NCI-H187 (cell line): ENCODE measurements at places on chromosomes 13 and 19.

- peak; percentile 99 for DNase-seq
These were observed 1395.8 kb downstream of the EFNB2 start for GRCh38 chr13:105139380-105140285.

GRCh38 chr13:31124204-31124603 is 37.5 kb downstream of the HSPH1 start:
- DNase-seq = no peak

DNA sequence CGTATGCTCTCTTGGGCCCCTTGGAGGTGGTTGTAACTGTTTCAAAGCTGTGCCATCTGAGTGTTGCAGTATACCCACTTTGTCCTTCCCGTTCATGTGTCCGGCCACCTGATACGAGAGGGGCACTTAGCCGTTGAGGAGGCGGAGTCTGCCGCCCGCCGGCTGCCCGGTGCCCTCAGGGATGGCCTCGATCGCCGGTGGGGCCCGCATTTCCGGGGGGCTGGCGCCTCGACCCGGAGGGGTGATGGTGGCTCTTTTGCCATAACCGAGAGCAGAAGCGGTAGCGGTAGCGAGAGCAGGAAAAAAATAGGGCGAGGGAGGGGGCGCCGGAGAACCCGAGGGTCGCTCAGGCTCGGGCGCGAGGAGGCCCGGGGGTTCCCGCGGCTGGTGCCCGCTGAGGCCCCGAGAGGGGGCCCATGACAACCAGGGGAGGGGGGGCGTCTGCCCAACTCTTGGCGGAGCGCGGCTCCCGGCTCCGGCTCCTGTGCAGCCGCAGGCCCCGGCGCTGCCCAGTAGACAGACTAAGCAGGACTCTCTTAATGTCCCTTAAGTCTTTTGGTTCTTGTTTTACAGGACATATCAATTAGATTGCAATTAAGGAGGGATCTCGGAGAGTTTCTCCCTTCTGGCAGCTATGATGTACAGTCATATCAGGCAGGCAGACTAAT is 342.7 kb upstream of the SGCG start:
- DNase-seq = no peak

DNA sequence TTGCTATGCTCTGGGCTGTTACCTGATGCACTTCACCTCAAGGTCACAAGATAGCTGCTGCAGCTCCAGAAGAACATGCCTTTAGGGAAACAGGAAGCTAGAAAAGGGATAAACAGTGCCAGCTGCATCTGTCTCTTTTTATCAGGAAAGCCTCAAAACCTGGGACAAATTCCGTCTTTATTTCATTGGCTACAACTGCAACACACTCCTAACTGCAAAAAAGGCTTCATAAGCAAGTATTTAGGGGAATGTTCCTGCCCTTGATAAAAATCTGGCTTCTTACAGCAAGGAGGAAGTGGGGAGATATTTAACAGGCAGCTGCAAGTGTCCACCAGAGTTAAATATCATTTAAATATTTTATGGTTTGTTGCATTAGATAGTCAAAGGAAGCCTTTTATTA is 34.2 kb upstream of the SERTM1 start:
- DNase-seq = no peak

DNA sequence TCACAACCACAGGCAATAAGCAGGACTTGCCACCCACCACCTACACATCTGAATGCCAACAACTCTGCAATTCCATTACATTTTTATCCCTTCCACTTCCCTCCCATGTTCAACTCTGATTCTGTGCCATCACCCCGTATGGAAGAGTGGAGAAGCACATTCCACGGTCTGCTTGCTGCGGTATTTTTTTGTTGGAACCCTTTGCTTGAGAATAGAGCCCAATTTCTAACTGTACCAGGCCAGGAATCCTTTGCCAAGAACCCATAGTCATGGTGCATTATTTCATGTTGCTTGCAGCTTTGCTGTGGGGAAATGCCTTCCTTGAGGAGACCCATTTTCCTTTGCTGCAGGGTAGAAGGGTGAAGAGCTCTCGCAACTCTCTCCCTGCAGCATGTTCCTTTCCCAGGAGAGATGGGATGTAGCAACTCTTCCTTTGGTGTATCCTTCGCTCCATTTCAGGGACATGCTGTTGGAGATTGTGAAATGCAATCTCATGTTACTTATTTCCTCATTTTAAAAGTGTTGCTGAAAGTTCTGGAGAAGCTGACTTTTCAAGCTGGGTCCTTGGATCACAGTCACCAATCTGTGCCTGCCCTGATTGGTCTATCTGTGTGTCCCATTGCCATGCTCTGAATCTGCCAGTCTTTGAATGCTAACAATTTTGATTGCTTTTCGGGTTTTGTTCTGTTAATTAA is 69.8 kb upstream of the STARD13 start:
- no peak for DNase-seq

GRCh38 chr13:67136157-67136556 is 94.0 kb downstream of the PCDH9 start:
- DNase-seq = no peak

DNA sequence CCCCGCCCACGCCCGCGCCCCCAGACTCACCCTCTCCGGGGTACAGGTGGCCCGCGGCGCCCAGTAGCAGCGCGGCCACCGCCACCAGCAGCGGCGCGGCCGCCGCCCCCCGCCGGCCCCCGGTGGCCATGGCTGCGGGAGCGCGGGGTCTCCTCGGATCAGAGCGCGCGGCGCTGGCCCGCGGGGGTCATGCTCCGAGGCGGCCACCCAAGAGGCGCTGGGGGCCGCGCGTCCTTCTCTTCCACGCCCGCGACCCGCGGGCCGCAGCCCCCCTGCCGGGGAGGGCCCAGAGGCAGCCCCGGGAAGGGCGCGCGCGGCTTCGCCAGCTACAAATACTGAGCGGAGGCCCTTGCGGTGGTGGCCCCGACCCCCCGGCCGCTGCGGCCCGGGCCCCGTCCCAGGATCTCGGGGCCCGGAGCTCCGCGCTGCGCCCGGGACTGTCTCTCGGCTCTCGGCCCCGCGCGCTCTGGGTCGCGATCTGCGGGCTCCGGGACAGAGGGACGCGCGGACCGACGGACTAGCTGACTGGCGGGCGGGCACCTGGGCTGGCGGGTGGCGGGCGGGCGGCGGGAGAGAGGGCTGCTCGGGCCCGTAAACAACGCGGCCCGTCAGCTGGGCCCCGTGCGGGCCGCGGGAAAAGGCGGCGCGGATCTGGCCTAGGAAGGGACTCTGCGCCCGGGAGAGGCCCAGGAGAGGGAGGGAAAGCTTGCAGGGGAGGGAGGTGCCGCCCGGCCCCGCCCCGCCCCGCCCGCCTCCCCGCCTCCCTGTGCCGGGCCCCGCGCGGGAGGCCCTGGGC is at the start of gene INSR:
Gene INSR, minus strand, starts transcription at position 653 of the 796 bp plus-strand sequence. Its CDS starts 523 bp downstream, at position 130.
- peak; percentile 53 for DNase-seq

GRCh38 chr19:17294051-17294891 is 9.0 kb downstream of the ABHD8 start:
- no peak for DNase-seq

DNA sequence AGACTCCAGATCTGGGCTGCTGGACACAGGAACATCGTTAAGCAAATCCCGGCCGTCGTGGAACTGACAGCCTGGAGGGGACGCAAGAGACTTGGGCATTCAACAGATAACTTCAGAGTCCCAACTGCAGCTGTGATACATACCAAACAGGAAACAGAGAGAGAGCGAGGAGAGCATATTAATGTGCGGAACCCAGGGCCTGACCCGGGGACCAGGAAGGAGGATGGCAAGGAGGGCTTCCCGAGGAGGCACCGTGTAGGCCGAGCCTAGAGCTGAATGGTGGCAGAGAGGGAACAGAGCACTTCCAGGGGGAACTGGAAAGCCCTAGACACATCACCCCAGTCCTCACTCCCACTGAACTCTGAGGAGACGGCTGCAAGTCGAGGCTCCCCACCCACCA is 68.1 kb downstream of the SIPA1L3 start:
- no peak for DNase-seq

- DNase-seq = no peak
These were observed 5.1 kb downstream of the GAMT start for GRCh38 chr19:1396019-1396767.
